ENCODE measurements at places on chromosomes 5 and 9. TPM values are rescaled to one million over a fixed set of nuclear protein-coding genes. Genes with fewer than 3 reads are reported as not detected.

- DNase-seq, result no peak
Observed at GRCh38 chr5:85441156-85441555, 1056.5 kb upstream of the EDIL3 start.

DNA sequence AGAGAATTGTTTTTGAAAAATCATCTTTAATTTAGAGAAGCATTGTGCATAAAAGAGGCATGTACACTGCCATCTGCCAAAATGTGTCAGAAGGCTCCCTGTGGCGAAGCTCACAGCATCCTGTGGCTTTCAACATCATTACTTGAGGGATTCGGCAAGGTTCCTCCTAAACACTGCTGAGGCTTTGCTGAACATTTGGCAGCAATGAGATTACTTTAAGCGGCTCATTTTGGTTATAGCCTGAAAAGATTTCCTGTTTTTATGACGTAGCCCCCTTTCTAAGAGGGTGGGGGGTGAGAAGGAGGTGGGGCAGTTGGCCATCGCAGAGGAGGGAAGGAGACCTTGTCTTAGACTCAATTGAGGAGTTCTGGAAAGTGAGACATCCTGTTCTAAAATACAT is 469.4 kb downstream of the RASEF start:
- DNase-seq, result no peak

TEX48 gene
- total RNA-seq, result not detected

DNA sequence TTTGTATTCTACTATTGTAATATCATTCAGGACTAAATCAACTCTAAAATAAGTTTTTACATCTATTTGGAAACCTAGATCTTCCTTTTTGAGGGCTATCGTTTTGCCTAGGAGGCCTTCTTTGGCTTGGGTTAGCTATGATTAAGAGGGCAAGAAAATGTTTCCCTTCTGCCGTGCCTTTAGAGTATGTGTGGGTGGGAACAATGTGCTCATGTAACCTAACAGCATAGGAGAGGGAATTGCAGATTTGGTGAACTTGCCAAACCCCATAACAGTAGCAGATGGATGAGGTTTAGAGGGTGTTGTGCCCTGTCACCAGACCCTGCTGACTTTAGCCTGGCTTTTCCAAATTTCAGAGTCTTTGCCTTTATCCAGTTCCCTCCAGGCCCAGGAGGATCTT is 339.0 kb downstream of the ADGRV1 start:
- DNase-seq, result no peak

DNA sequence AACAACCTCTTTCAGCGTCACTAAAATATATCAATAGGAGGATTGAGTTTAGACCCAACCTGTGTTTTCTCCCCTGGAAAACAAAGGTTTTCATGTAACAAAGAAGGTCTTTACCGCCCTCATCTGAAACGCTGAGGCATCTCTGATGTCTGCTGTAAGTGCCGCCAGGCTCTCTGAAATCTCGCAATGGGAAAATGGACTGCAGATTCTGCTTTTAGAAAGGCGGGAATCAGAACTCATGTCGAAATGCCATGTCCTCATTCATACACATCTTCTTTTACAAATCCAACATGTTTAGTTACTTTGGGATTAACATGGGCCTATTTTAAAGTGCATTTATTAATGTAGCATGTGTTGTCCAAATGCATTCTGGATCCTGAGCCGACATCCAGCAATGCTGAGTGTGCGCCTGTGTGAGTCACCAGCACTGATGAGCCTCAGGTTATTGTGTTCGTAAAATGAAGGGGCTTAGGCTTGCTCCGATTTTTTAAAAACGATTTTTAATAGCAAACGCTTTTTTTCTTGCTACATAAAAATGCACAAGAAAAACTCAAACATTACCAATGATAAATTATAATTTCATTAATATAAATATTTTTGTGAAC is 51.9 kb upstream of the PLEKHG4B start:
- DNase-seq, result no peak

TAF1L gene
- total RNA-seq, result 0.08 TPM

- DNase-seq, result no peak
Observed at GRCh38 chr5:151126199-151126645, 31.4 kb downstream of the ANXA6 start.

- no peak for DNase-seq
Observed at GRCh38 chr5:172685091-172685490, 44.0 kb downstream of the NEURL1B start.
